Dermis blood vessel endothelial cell (primary cell): ENCODE measurements at places on chromosomes 5 and 9. TPM values are rescaled to one million over a fixed set of nuclear protein-coding genes. Genes with fewer than 3 reads are reported as not detected.

MCCC2 gene
- 29.3 and 41.2 TPM in 2 replicates for total RNA-seq

SPARC gene
- 756 and 1,107 TPM in 2 replicates for total RNA-seq

GRCh38 chr5:132653716-132654115 lies 4.3 kb upstream of the IL13 start:
- no peak for DNase-seq

GRCh38 chr5:7474821-7475403 lies 79.0 kb downstream of the ADCY2 start:
- no peak for DNase-seq

DNA sequence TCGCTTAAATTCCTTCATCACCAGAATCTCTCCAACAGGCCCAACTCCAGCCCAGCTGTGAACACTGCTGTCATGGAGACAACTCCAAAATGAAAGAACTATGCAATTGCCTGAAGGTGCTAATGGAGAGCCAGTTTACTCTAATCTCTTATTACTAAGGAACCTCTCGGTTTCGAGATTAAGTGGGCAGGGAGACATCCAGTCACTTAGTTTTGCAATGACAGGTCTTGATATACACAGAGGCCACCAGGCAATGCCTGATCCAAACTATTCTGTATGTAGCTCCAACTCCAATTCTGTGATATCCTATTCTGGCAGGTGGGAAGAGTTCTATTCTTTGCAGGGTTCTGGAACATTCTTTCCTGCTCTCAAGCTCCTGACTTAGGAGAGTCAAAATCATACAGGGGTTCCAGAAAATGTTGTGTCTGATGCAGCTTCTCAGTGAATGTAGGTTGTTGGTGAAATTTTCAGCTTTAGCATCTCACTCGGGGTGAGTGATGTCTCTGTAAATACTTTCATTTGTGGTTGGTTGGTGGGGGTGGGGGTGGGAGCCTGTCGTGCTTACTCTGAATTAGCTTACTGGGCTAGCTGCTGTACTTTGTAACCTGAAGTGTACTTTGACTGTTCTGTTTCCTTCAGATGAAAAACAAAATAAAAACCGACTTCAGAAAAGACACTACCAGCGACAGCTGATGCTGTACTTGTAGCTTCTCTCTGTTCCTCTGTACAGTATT lies 170.9 kb downstream of the PALM2AKAP2 start:
- DNase-seq: no peak

- DNase-seq: no peak
Observed at GRCh38 chr5:53928641-53929040, 368.2 kb downstream of the NDUFS4 start.

GRCh38 chr9:137354845-137355760 lies 53.0 kb upstream of the NRARP start:
- DNase-seq: peak; percentile 23

MCTP1 gene
- 191 and 255 TPM in 2 replicates for total RNA-seq

- no peak for DNase-seq
Observed at GRCh38 chr5:83956386-83956785, 235.7 kb upstream of the HAPLN1 start.

PGM5 gene
- total RNA-seq: 110 and 128 TPM in 2 replicates

KCNMB1 gene
- total RNA-seq: not detected in 2 replicates

LVRN gene
- 0.17 and 0.23 TPM in 2 replicates for total RNA-seq

- no peak for DNase-seq
Observed at GRCh38 chr9:91803151-91803940, 146.7 kb downstream of the ROR2 start.

- no peak for DNase-seq
Observed at GRCh38 chr5:1651250-1651649, 127.5 kb upstream of the LPCAT1 start.

SH3TC2 gene
- total RNA-seq: 18.0 and 60.6 TPM in 2 replicates

DNA sequence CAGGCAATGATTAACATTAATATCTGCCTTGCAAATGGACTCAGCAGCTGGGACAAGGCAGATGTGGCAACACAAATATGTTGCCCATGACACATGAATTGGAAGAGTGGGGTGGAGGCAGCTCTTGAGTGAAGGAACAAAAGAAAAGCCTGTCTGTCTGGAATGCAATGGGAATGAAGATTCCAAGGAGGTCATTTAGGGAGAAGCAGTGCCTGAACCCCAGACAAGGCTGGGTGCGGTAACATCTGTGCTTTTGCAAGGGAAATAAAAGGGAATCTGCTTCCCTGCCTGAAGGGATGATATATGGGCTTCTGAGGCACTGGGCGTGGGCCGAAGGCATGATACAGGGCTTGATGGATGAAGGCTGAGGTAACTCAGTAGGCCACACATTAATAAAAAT lies 94.1 kb upstream of the TRIM32 start:
- no peak for DNase-seq

DNA sequence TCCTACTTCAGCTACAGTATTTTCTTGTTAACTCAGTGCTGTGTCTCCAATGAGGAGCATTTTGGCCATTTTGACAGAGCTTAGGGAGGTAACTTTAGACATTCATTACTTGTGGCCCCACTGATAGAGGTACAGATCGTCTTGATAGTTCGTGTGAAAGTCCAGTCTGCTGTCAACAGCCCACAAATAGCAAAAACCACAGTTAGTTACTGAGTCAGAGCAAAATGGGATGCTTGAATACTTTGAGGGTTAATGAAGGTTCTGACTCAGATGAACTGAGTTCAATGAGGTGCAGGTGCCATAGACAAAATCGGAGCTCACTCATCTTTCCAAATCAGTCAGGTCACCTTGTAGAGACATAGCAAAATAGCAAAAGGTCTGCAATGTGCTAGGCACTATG lies 163.1 kb upstream of the TLE4 start:
- DNase-seq: no peak

- no peak for DNase-seq
Observed at GRCh38 chr9:19408316-19408692, 505 bp upstream of the ACER2 start.

GRCh38 chr9:90514877-90515276 lies 127.7 kb downstream of the DIRAS2 start:
- DNase-seq: no peak

- no peak for DNase-seq
Observed at GRCh38 chr9:126327714-126328185, 1.1 kb downstream of the MVB12B start.

DRD1 gene
- not detected in 2 replicates for total RNA-seq

SRD5A1 gene
- total RNA-seq: 13.2 and 14.1 TPM in 2 replicates

IL11RA gene
- total RNA-seq: 7.0 and 10.4 TPM in 2 replicates

GRCh38 chr5:39301406-39301805 lies 62.9 kb downstream of the C9 start:
- DNase-seq: no peak

DBH gene
- not detected in 2 replicates for total RNA-seq
